ENCODE measurements at places on chromosomes 6 and 20.

- H3K4me1 ChIP-seq, result peaks cover 20% of the 10 kb centered on the region
- H3K4me3 ChIP-seq, result peak overlapping the region; percentile 75
- H3K27ac ChIP-seq, result no peak overlapping the region
- no peak for DNase-seq
- H3K27me3 ChIP-seq, result peaks cover 67% of the 10 kb centered on the region
Observed at GRCh38 chr6:68635412-68635705, 277 bp downstream of the ADGRB3 start.

- H3K36me3 ChIP-seq, result peaks cover 10% of the 10 kb centered on the region
- peak overlapping the region; percentile 54 for H3K27ac ChIP-seq
- no peak for DNase-seq
- H3K4me3 ChIP-seq, result peak overlapping the region; percentile 13
- H3K27me3 ChIP-seq, result no peaks in the 10 kb centered on the region
Observed at GRCh38 chr6:42279966-42280629, 62.4 kb upstream of the MRPS10 start.

DNA sequence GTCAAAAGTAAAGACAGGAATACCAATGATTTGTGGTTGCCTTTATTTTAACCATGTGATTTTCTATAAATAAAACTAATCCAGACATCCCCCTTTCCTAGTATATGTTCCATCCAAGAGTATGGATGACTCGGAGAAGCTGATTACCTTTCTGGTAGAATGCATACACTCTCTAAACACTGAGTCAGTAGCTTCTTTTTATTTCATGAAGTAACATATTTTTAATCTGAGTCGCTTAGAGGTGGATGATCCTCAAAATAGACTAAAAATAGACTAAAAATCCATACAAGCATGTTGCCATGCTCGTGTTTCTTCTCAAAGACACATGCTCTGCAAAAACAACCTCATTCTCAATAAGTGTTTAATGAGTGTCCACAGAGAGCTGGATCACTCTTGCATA lies 263.7 kb downstream of the COL12A1 start:
- H3K4me3 ChIP-seq, result no peak overlapping the region
- no peak for DNase-seq
- H3K27me3 ChIP-seq, result no peaks in the 10 kb centered on the region
- no peaks in the 10 kb centered on the region for H3K36me3 ChIP-seq
- no peaks in the 10 kb centered on the region for H3K4me1 ChIP-seq

- DNase-seq, result no peak
- no peaks in the 10 kb centered on the region for H3K36me3 ChIP-seq
- no peak overlapping the region for H3K4me3 ChIP-seq
- H3K27ac ChIP-seq, result no peak overlapping the region
- H3K27me3 ChIP-seq, result peaks cover 23% of the 10 kb centered on the region
Observed at GRCh38 chr6:167330750-167331149, 5.9 kb downstream of the TTLL2 start.
